ENCODE measurements at places on chromosomes 3 and 15.
A peak's percentile ranks its signal among the peaks of the same experiment; 100 is the strongest.

DNA sequence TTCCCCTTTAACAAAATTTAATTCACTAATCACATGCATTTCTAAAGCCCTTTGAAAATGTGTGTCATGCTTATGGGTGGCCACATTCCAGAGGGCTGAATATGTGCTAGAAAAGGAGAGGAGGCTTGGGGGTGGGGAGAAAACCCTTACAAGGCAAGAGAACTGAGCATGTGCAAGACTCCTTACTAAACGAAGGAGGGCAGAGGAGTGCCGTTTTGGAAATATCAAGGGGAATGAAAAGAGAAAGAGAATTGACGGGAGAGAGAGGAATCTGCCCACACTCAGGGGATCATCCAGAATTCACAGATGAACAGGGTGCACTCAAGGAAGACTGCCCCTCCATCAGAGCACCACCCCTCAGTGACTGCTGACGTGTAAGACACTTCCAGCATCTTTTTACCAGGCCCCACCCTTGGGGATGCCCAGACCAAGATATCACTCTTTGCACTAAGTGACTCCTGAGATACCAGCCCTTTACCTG is 37.9 kb upstream of the TSC22D2 start:
- no peak overlapping the region for H3K4me3 ChIP-seq
- H3K27ac ChIP-seq: no peak overlapping the region
- H3K4me1 ChIP-seq: peaks cover 6% of the 10 kb centered on the region
- no peak for DNase-seq

DNA sequence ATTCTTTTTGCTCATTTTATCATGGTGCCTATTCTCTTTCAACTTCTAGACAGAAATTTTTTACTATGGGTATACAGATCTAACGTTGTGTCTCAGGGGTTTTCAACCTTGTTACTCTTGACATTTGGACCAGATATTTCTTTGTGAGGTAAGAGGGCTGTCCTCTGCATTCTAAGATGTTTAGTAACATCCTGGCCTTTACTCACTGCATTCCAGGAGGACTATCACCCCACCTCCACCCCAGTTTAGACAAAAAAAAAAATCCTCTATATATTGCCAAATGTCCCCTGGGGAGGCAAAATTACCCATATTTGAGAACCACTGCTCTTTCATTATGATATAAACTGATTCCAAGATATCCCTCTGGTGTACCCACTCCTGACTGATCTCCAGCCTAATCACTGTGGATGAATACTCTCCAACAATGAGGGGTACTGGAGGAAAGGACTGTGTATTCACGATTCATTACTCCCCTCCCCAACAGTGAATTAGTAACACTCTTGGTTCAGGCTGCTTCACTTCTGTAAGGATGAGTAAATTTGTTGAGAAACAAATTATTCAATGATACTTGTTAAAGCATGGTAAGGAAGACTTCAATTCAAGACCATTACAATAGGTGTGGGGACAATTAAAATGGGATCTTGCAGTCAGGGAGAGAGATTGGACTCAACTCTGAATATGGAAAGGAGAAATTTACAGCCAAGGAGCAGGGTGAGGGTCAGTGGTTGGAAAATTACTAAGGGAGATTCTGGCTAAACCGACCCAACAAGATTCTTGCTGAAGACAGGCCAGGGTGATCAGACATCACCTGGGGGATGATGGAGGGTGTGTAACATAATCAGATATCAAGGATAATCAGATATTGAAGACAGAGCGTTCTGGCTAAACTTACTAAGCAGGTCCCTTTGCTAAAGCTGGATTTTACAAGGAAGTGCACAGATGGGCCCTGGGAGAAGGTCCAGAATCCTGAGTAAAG is 123.8 kb upstream of the DAZL start:
- H3K4me3 ChIP-seq: no peak overlapping the region
- DNase-seq: no peak
- no peaks in the 10 kb centered on the region for H3K4me1 ChIP-seq
- H3K27me3 ChIP-seq: no peaks in the 10 kb centered on the region
- no peak overlapping the region for H3K27ac ChIP-seq

GRCh38 chr15:78276064-78276943 is 11.9 kb downstream of the DNAJA4 start:
- peak overlapping the region; percentile 76 for H3K27ac ChIP-seq
- peaks cover 91% of the 10 kb centered on the region for H3K36me3 ChIP-seq
- H3K4me1 ChIP-seq: peaks cover 6% of the 10 kb centered on the region
- no peaks in the 10 kb centered on the region for H3K27me3 ChIP-seq
- no peak overlapping the region for H3K4me3 ChIP-seq

- H3K4me3 ChIP-seq: no peak overlapping the region
- no peak overlapping the region for H3K27ac ChIP-seq
- H3K27me3 ChIP-seq: no peaks in the 10 kb centered on the region
These were observed 222.2 kb upstream of the GADL1 start for GRCh38 chr3:31116651-31117050.

DNA sequence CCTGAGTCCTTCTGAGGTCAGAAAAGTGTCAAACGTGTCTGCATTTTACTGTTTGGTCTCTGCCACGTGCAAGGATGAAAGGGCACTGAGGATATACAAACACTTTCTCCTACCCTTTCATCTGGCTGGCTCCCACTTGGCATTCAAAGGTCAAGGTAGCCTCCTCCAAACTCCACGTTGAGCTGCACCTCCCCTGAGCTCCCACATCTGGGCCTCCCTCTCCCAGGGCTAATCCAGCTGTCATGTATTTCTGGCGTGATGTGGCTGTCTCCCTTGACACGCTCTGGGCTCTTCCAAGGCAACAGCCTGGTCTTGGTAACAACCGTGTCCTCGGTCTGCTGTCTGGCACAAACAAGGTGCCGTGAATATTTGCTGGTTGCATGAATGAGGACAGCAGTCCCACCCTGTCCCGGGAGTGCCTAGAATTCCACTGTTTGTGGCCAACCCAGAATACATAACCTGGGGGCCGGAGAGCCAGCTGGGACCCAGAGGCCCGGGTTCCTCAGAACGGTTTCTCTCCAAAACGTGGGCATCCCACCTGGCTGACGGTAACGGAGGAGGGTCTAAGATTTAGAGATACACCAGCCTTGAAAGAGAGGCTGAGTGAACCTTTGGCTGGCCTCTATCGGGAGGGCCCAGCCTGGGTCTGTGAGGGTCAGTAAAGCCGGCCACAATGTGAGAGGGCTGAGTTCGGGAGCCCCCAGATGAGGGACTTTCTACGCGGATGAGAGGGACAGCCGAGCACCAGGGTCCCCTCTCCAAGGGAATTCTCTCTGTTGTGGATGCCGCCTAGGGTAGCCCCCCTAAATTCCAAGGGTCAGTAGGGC is 767 bp downstream of the GLT8D1 start:
- H3K4me3 ChIP-seq: peak overlapping the region; percentile 97
- H3K27ac ChIP-seq: peak overlapping the region; percentile 96
- H3K4me1 ChIP-seq: peaks cover 34% of the 10 kb centered on the region
- peaks cover 60% of the 10 kb centered on the region for H3K36me3 ChIP-seq
- H3K27me3 ChIP-seq: no peaks in the 10 kb centered on the region

- no peak overlapping the region for H3K27ac ChIP-seq
- no peak for DNase-seq
- H3K4me1 ChIP-seq: no peaks in the 10 kb centered on the region
These were observed 25.8 kb downstream of the P2RY1 start for GRCh38 chr3:152860736-152861135.

DNA sequence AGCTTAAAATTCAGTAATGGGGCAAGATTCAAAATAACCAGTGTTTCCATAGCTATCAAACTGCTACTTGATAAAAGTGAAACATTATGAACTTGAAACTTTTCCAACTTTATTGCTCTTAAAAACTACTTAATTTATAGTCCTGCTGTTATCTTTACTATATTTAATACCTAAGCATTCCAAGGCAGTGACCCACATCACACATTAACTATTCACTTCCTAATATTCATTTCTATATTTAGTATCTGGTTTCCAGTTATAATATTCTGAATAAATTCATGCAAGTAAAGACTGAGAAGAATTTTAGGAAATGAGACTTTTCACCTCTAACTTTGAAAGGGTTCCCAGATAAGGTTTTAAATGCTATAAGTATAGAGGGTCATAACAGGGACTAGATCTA is 64.9 kb downstream of the UACA start:
- no peaks in the 10 kb centered on the region for H3K36me3 ChIP-seq
- no peak overlapping the region for H3K4me3 ChIP-seq
- no peaks in the 10 kb centered on the region for H3K4me1 ChIP-seq
- DNase-seq: no peak
- H3K27ac ChIP-seq: no peak overlapping the region

DNA sequence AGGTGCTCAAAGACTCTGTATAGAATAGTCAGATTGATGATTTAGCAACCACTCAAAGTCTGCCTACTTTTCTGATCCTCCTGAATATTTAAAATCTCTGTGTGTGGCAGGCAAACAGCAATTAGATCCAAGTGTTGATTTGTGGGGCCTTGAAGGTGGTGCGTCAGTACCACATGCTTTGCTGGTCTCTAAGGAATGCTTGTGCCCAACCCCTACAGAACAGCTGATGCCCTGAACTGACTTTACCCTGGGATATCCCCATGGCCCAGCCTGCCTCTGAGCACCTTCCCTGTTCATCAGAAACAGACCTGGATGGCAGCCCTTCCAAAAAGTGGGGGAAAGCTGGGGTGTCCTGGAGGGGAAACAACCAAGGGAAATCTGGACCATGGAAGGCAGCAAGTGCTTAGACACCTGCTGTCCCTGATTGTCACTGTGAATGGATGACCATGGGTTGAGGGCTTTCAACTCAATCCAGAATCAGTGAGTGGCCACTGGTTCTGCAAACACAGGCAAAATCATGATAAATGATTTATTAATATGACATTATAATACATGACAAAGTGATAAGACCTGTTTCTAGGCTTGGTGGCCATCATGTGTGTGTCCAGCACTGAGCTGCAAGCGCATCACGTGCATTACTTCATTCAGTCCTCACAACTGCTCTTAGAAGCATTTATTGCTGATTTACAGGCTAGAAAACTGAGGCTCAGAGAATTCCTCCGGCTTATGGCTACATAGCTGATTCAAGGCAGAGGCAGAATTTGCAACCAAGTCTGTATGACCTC is 76.1 kb upstream of the TPM1 start:
- H3K4me1 ChIP-seq: no peaks in the 10 kb centered on the region
- no peak overlapping the region for H3K4me3 ChIP-seq
- no peak for DNase-seq
- no peaks in the 10 kb centered on the region for H3K36me3 ChIP-seq
- no peaks in the 10 kb centered on the region for H3K27me3 ChIP-seq
- H3K27ac ChIP-seq: no peak overlapping the region

DNA sequence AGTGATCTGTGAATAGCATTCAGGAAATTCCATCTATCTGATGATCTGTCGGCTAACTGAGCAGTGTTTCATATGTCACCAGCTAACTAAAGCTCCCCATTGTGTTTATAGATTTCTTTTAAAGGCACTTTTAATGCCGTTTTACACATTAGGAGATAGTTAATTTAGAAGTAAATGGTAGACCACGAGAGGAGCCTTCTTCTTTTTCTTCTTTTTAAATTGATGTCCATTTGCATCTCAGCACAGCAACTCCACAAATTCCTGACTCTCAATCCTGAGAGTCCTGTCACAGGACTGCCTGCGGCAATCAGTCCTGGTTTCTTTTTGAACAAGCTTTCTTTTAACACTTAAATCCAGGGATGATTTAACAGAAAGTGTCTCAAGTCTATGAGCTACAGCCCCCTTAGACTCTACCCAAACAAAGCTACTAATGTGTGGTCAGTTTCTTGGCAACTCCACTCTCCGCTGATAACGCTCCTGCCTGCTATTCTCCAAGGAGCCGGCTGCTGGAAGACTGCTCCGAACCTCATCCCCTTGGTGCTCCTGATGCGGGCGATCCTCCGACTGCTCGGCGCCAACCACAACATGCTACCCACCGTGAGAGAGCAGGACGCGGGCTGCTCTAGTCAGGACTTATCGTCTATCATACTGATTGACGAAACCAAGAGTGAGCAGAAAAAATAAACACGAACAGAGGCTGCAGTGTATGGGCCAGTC is 421.4 kb downstream of the MECOM start:
- H3K27me3 ChIP-seq: peaks cover 27% of the 10 kb centered on the region
- no peak overlapping the region for H3K4me3 ChIP-seq
- no peak overlapping the region for H3K27ac ChIP-seq
- no peaks in the 10 kb centered on the region for H3K36me3 ChIP-seq
- H3K4me1 ChIP-seq: peaks cover 3% of the 10 kb centered on the region

Measured in activated T-cell treated with anti-CD3 and anti-CD28 coated beads, Interleukin-2, amount 50 U/mL, for 24 hours (primary cell).